ENCODE measurements at places on chromosomes 5 and 9.

DNA sequence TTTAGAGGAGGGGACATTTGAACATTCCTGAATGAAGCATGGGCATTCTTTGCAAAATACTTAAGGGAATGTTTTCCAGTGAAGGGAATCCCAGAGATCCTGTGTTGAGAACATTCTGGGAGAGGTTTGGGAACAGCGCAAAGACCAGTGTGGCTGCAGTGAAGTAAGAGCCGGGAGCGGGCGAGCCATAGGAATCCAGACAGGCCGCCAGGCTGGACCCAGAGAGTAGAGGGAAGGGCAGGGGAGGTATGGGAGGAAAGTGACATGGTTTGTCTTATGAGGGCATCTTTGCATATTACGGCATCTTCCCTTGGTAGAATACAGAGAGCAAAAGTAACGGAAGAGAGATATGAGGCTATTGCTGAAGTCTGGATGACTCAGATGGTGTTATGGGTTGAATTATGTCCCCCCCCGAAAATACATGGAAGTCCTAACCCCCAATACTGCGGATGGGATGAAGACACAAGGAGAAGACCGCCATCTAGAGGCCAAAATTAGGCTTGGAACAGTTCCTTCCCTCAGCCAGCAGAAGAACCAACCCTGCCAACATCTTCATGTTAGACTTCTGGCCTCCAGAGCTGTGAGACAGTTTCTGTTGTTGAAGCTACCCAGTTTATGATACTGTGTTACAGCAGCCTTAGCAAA lies 268.2 kb downstream of the MAST4 start:
- DNase-seq, result no peak

DNA sequence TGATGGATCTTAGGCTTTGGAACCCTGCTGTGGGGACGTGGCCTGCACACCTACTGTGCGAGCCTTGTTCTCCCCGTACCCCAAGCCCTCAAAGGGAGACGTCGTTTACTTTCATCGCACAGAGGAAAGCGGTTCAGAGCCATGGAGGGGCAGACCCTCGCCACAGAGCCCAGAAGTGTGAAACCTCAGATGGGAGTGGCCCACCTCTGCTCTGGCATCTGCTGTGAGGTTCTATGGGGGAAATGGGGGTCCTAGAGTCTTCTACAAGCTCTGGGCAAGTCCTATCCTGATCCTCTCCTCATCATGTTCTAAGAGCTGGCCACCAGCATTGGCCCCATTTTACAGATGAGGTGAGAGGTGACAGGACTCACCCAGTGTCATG lies 3.7 kb upstream of the RNF44 start:
- no peak for DNase-seq

- no peak for DNase-seq
These were observed 131.6 kb downstream of the GOLPH3 start for GRCh38 chr5:32042551-32042961.

DNA sequence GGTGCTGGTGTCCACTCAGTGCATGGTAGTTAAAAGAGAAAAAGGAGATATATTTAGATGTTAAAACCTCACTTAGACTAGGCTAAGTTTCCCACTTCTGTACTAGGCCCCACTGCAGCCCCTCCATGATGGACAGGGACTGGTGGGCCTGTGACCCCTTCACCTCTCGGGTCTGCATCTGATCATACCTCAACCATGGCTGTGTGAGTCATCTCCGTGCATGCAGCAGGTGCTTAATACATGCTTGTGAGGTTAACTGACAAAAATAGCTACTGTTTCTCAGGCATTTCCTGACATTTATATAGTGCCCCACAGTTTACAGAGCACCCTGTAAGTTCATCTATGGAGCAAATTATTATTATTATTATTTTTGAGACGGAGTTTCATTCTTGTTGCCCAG lies 8.4 kb upstream of the URM1 start:
- no peak for DNase-seq

- DNase-seq, result no peak
These were observed 214.7 kb upstream of the NR4A3 start for GRCh38 chr9:99606957-99607356.

GRCh38 chr5:102545175-102545574 lies 46.4 kb upstream of the SLCO6A1 start:
- no peak for DNase-seq

DNA sequence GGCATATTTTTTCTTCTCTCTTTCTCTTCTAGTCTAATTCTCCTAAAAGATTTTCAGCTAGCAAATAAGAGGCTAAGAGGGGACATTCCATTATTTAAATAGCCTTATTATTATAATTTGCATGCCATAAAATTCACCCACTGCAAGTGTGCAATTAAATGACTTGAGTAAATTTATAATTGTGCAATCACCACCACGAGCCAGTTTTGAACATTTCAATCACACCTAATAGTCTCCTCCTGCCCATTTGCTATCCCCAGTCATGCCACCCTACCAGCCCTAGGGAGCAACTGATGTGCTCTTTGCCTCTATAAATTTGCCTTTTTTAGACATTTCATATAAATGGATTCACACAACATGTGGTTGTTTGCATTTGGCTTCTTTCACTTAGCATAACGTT lies 12.0 kb upstream of the SLC36A2 start:
- no peak for DNase-seq

- DNase-seq, result no peak
These were observed 8.5 kb downstream of the NRARP start for GRCh38 chr9:137293482-137294090.

DNA sequence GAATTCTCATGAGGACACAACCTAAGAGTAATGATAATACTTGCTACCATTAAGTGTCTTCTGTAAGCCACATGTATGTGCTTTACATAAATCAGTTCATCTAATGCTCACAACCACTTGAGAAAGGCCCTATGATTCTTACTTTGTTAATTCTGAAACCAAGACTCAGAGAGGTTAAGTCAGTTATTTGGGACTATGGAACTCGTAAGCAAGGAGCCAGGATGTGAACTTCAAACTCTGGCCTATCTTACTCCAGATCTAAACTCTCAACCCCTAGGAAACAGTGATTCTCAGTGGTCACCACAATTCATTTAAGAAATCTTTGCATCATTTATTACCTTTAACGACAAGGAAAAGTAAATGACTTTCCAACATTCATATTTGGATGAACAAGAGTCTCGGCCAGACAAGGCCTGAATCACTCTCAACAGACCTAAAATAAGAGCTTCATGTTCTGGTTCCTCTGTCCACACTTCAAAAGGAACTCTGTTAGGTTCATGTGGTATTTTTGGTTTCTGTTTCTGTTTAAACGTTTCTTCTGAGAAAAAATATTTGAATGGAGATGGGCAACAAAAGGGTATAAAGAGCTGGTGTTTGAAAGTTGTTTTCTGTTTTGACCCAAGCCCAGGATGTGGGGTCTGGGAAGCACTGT lies 104.8 kb downstream of the LPAR1 start:
- no peak for DNase-seq

- no peak for DNase-seq
These were observed 1.4 kb upstream of the PIP5K1B start for GRCh38 chr9:68703672-68704071.

DNA sequence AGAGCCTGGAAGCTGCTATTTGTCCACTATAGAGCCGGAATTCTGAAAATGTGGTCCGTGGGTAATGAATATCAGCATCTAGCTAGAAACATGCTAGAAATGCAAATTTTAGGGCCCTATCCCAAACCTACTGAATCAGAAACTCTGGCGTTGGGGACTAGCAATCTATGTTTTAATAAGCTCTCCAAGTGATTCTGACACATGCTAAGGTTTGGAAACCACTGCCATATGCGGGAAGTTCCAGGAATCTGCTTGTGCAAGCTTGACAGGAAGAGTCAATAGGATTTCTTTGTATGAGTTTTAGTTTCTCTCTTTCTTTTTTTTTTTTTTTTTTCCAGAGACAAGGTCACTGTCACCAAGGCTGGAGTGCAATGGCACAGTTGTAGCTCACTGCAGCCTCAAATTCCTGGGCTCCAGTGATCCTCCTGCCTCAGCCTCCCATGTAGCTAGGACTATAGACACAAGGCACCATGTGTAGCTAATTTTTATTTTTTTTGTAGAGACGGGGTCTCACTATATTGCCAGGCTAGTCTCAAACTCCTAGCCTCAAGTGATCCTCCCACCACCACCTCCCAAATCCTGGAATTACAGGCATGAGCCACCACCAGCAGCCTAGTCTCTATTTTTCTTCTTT lies 26.4 kb upstream of the CARNMT1 start:
- no peak for DNase-seq

- DNase-seq, result no peak
These were observed 47.6 kb downstream of the PDCD1LG2 start for GRCh38 chr9:5557606-5558587.

DNA sequence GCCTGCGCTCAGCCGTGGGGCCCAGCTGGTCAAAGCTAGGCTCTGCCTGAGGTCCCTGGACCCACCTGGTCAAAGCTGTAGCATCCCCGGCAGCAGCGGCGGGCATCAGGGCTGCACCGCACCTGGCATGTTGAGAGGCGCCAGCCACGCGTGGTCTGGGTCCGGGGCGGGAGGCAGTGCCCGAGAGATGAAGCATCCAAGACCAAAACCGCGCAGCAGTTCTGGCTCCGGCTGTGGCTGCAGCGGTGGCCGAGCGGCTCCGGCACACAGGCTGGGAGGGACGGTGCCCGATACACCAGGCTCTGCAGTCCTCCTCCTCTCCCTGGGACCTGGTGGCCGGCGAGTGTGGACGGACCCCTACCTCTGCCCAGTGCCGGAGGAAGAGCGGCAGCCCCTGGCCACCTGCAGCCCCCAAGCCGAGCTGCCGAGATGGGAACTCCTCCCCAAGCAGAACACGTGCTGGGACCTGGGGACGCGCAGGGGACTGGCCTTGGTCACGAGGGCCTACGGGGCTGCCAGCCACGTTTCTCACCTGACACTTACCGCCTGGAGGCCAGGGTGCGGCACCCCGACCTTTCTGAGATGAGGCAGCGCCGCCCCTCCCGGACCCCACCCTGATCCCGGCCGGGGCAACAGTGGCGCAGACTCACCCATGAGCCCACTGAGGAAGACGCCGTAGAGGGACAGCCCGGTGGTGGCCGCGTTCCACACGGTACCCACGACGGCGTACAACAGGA lies 33.0 kb downstream of the SLC9A3 start:
- DNase-seq, result no peak

DNA sequence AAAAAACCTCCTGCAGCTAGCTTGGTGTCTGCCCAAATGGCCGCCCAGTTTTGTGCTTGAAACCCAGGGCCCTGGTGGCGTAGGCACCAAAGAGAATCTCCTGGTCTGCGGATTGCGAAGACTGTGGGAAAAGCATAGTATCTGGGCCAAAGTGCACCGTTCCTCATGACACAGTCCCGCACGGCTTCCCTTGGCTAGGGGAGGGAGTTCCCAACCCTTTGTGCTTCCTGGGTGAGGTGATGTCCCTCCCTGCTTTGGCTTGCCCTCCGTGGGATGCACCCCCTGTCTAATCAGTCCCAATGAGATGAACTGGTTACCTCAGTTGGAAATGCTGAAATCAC lies 83.0 kb upstream of the JAK2 start:
- no peak for DNase-seq

- no peak for DNase-seq
These were observed 11.9 kb downstream of the GRIN1 start for GRCh38 chr9:137150617-137151457.

- peak; percentile 32 for DNase-seq
These were observed at the start of gene EPB41L4B for GRCh38 chr9:109320742-109321448. Gene EPB41L4B, minus strand, starts transcription at chr9:109321059. Its CDS starts 613 bp downstream, at chr9:109320446.

- no peak for DNase-seq
These were observed 20.3 kb upstream of the DUSP1 start for GRCh38 chr5:172791286-172791685.

DNA sequence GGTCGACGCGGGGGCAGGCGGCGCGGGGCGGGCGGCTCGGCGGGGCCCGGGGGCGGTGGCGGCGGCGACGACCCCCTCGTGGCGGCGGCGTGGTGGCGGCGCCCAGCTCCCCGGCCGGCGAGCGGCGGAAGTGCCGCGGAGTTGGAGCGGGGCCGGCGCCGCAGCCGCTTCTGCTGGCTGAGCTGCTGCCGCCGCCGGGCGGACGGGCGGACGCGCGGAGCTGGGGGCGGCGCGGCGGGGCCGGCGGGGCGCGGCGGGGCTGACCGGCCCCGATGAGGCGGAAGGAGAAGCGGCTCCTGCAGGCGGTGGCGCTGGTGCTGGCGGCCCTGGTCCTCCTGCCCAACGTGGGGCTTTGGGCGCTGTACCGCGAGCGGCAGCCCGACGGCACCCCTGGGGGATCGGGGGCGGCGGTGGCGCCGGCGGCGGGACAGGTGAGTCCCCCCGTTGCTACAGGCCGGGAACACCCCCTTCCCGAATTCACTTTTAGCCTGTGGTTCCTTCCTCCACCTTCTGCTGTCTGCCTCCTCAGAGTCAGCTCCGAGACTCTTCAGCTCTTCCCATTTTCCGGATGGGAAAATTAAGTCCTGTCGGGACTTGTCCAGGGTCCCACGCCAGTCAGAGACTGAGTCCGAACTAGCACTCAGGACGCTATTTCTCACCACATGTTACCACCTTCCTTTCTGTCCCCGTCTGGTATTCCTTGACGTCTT lies at the start of gene GALNT10:
TSS of gene GALNT10 (plus strand) at position 139 of the 710 bp plus-strand sequence. CDS start at position 273, 134 bp downstream.
- no peak for DNase-seq

GRCh38 chr9:95935861-95936578 lies 60.5 kb downstream of the ERCC6L2 start:
- DNase-seq, result no peak

GRCh38 chr9:21996858-21997257 lies 2.3 kb downstream of the CDKN2B-AS1 start:
- no peak for DNase-seq

DNA sequence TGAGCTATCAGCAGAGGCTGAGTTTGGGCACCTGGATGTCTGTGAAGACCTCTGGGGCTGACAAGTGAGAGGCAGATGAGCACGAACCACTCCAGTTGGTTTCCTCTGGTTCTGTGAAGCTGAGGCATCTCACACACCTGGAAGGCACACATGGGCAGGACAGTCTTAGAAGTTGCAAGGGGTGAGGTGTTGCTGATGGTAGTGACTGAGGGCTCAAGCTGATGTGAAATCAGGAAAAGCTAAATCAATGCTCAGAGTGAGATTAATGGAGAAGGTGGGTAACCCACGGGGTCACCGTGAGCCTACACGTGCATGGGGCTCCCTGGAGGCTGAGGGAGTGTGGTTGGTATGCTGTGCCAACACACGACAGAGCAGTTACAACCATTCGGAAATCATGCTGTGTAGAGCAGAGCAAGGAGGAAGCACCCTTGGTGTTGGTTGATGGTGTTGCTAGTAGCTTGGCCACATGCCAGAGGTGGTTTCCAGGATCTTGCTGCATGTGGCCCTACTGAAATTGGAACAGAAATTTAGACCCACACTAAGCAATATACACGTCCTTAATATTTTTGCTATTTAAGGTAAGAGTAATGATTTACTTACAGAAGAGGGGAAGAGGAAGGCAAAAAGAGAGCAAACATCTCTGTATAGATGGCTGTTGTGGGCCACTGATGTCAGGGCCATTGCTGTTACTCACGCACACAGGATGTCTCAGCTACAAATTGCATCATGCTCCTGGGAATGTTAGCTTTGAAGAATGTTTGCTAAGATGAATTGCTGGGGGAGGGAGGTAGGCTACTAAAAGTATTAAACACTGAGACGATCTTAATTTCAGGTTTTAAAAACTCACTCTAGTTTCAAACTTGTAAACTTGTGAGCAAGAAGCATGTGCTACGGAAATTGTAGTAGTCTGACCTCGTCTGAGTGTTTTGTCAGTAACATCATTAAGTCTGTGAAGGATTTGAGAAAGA lies 170.5 kb downstream of the ARHGEF28 start:
- peak; percentile 9 for DNase-seq
